ENCODE measurements at places on chromosomes 3 and 15. TPM values are rescaled to one million over a fixed set of nuclear protein-coding genes. Genes with fewer than 3 reads are reported as not detected.

Gene RLBP1
- not detected for total RNA-seq

DNA sequence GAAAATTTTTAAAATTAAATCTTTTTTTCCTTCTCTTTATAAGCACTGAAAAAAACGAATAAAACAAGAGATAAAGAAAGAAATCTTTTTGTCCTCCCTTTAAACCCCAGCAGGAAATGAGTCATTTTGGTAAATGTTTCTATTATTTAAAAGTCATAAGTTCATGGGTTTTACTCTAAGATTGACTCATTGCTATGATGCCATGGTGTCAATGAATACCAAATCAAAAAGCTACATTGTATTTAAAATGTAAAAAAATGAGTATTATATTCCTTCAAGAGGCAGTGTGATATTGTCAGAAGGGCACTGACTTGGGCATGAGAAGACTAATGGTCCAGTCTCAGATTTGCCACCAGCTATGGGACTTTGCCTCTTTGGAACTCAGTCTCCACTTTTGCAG lies 303.4 kb upstream of the DNAJC19 start:
- no peak for DNase-seq
- no peak overlapping the region for H3K4me3 ChIP-seq
- peaks cover 7% of the 10 kb centered on the region for H3K36me3 ChIP-seq
- peaks cover 40% of the 10 kb centered on the region for H3K4me1 ChIP-seq

Gene GALNT15
- total RNA-seq, result 0.39 TPM

GRCh38 chr3:15470261-15470660 lies 42.9 kb downstream of the EAF1 start:
- DNase-seq, result no peak
- H3K36me3 ChIP-seq, result peaks cover 4% of the 10 kb centered on the region
- no peak overlapping the region for H3K27ac ChIP-seq

DNA sequence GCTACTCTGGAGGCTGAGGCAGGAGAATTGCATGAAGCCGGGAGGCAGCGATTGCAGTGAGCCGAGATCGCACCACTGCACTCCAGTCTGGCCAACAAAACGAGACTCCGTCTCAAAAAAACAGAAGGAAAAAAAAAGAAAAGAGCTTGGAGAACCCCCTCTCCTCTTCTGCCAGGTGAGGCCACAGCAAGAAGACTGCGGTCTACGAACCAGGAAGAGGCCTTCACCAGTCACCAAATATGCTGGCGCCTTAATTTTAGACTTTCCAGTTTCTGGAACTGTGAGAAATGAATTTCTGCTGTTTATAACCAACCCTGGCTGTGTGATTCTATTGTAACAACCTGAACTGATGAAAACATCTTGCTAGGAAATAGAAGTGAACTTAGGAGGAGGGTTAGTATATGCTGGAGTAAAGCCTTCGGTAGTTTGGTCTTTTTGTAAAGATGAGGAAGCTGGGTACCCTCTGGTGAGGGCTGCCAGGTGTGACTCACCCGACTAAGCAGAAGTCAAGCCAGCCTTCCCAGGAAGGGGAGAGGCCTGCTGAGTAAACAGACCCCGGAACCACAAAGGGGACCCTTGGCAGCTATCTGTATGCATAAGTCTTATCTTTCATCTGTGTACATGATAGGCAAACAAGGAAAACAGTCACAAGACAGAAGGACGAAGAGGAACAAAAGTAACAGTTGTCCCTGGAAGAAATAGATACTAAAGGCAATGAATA lies 78.7 kb downstream of the KLF13 start:
- peaks cover 7% of the 10 kb centered on the region for H3K27me3 ChIP-seq
- H3K36me3 ChIP-seq, result peaks cover 37% of the 10 kb centered on the region
- H3K4me3 ChIP-seq, result no peak overlapping the region
- no peak overlapping the region for H3K27ac ChIP-seq
- DNase-seq, result no peak

DNA sequence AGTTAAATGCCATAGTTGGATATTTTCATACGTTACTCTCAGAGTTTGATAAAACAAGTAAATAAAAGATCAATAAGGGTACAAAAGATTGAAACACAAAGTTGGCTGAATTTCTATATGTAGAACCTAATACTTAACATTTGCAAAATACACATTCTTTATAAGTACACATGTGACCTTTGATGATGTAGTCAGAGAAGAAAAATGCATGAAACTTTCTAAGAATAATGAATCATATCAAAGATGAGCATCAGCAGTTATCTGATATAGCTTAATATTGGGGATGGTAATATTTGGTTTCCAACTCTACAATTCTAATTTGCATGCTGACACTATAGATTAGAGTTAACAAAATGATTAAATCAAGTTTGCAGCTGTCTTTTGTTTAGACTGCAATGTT lies 188.0 kb upstream of the TGFBR2 start:
- H3K27me3 ChIP-seq, result no peaks in the 10 kb centered on the region
- H3K27ac ChIP-seq, result no peak overlapping the region
- H3K4me1 ChIP-seq, result no peaks in the 10 kb centered on the region
- DNase-seq, result no peak

DNA sequence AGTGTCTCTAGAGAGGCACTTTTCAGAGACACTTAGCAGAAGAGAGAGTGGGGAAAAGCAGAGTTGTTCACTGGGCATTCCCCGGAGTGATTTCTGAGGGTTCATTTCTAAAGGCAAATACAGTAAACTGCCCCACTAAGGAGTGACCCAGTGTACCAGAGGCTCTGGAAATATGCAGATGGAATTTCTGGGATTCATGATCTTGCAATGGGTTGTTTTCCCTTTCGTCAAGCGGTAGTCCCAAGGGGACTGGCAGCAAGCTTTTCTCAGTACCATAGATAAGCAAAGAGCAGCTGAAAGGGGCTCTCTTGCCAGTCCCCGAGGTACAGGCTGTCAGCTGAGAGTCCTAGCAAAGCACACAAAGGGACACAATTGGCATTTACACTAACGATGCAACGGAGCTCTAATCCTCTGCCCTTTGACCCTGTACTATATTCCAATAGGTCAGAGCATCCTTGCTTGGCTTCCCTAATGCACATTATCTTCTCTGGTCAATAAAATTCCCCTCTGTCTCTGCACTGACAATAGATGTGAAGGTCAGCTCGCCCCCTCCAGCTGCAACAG lies 155.6 kb downstream of the SEMA6D start:
- peaks cover 4% of the 10 kb centered on the region for H3K27me3 ChIP-seq
- H3K27ac ChIP-seq, result peak overlapping the region; percentile 76
- H3K4me1 ChIP-seq, result peaks cover 32% of the 10 kb centered on the region
- DNase-seq, result peak; percentile 61
- H3K36me3 ChIP-seq, result peaks cover 9% of the 10 kb centered on the region
- peak overlapping the region; percentile 66 for H3K4me3 ChIP-seq

Gene LMOD3
- total RNA-seq, result not detected

GRCh38 chr3:89488800-89489580 lies 381.6 kb downstream of the EPHA3 start:
- no peaks in the 10 kb centered on the region for H3K4me1 ChIP-seq
- H3K27ac ChIP-seq, result no peak overlapping the region
- no peaks in the 10 kb centered on the region for H3K36me3 ChIP-seq
- no peak overlapping the region for H3K4me3 ChIP-seq

DNA sequence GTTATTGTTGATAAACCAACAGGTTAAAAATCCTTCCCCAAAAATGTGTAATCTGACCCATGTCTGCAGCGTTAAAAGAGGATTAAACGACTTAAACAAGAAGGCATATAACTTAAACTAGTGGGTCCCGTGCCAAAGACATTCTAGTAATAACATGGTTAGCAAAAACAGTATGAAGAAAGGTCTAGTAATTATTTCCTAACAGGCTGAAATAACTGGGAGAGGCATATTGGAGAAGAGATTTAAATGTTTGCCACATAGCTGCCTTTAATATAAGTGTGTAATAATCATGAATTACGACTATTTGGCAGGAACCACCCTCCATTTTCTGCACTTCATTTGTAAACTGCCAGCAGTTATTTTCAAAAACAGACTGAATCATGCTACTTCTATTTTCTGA lies 67.7 kb upstream of the CSPG5 start:
- H3K4me1 ChIP-seq, result no peaks in the 10 kb centered on the region
- H3K27me3 ChIP-seq, result no peaks in the 10 kb centered on the region
- DNase-seq, result no peak
- no peak overlapping the region for H3K4me3 ChIP-seq
- no peak overlapping the region for H3K27ac ChIP-seq

Gene SLC4A7
- total RNA-seq, result 67.0 TPM

Gene ATP13A5
- not detected for total RNA-seq

DNA sequence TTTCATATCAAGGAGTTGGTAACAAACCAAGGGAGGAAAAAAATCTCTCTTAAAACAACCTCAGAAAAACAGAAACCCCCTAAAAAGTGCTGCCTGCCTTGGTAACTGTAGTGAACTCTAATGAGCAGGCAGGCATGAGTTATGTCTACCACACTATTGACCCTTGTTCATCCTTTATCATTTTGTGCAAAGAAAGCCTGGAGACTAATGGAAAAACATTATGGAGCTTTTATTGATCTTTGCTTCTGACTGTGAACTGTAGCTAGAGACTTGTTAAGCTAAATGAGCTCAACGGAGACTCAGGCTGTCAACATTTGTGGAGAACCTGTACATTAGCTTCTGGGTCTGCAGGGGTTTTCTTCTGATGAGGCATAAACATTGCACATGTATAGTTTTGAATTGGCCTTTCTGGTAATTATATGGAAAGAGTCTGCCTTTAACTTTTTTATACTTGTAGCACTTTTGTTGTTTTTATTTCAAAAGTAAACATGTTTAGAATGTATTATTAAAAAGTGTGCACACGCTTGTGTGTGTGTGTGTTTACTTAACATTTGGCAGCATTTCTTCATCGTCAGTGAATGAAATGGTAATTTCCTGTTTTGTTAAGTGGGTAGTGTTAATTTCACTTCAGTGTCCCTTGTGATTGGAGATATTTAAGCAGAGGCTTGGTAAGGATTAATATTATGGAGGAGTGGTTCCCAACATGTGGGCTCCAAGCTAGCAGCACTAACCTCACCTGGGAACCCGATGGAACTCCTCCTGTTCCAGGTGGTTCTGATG lies 15.9 kb upstream of the SPTSSB start:
- peaks cover 40% of the 10 kb centered on the region for H3K4me1 ChIP-seq
- peak overlapping the region; percentile 48 for H3K4me3 ChIP-seq
- H3K27ac ChIP-seq, result no peak overlapping the region
- H3K36me3 ChIP-seq, result no peaks in the 10 kb centered on the region
- H3K27me3 ChIP-seq, result no peaks in the 10 kb centered on the region

DNA sequence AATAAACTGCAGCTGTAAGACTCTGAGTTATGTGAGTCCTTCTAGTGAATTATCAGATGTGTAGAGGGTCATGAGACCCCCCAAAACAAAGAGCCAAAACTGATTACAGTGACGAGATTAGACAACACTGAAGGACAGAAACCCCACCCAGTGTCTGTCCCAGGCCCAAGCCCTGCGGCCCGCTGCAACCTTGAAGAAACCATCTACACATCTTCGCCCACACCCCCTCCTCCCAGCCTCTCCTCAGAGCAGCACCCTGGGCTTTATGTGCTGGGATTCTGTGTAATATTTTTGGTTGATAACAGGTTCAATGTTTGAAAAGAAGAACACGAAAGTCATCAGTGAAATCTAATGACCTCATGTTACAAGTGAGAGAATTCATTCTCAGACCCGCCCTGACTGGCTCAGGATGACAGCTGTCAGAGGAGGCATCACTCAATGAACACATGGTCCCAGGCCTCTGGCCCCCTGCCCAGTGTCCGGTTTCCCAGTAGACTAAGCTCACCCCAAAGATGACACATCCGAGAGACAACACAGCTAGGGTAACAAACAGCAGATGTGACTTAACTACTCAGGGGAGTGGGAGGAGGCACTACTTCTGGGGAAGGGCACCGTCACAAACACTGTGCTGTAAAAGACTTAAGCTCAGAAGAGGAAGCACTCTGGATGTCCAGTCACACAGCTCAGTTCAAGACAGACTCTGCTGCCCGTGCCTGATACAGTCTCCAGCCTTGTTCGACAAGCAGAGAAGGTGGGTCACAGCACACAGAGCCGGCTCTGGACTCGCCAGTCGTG lies 48.9 kb downstream of the NIPA2 start:
- H3K36me3 ChIP-seq, result peaks cover 10% of the 10 kb centered on the region
- DNase-seq, result peak; percentile 68
- H3K4me3 ChIP-seq, result peak overlapping the region; percentile 54
- H3K27ac ChIP-seq, result peak overlapping the region; percentile 96
- H3K27me3 ChIP-seq, result peaks cover 12% of the 10 kb centered on the region
- H3K4me1 ChIP-seq, result peaks cover 28% of the 10 kb centered on the region

- no peaks in the 10 kb centered on the region for H3K36me3 ChIP-seq
- DNase-seq, result no peak
- peaks cover 4% of the 10 kb centered on the region for H3K4me1 ChIP-seq
- no peak overlapping the region for H3K4me3 ChIP-seq
- H3K27me3 ChIP-seq, result peaks cover 4% of the 10 kb centered on the region
Observed at GRCh38 chr15:92806763-92807162, 93.4 kb upstream of the CHD2 start.

Gene ITPKA
- 1.1 TPM for total RNA-seq

Data from glutamatergic neuron (in vitro differentiated cells).